Fibroblast of skin of left biceps (primary cell): ENCODE measurements at places on chromosomes 16 and 17.

GRCh38 chr17:76881966-76882365 lies 13.8 kb downstream of the MGAT5B start:
- DNase-seq = no peak

GRCh38 chr17:2107050-2107449 lies 52.1 kb downstream of the HIC1 start:
- DNase-seq = no peak

GRCh38 chr16:55323637-55324271 lies at the start of gene IRX6:
IRX6 (plus strand) TSS chr16:55324203; CDS start chr16:55325092, 889 bp downstream.
- peak; percentile 4 for DNase-seq

DNA sequence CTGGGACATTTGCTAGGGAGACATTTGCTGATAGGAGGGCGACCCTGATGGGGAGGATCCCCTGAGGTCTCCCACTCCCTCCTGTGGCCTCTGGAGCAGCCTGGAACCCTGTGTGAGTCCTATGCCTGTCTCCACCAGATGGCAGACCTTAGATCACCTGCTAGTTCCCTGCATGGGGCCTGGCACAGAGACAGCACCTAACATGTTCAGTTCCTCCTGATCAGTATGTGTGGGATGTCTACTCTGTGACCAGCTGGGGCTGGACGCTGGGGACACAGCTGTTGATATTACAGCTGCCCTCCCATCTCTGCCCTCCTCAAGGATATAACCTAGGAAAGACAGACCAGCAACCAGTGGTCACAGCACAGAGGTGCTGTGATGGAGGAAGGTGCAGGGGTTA lies 1.1 kb upstream of the ADCY7 start:
- DNase-seq = no peak

DNA sequence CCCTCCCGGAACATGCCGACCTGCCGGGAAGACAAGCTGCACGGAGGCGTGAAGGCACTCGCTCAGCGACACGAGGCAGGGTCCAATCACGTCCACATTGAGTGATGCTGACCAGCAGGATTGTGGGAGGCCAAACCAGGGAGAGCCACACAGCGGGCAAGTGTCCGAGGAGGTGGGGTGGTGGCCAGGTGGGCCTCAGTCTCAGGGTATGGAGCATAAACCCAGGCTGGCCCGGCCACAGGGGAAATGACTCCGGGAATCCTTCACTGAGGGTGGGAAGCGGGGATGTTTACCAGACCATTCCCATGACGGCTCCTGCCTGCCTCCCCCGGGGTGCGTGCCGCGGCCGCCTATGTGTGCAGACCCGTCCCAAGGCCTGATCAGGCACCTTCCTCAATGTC lies 62.5 kb downstream of the RPH3AL start:
- DNase-seq = no peak

GRCh38 chr17:53792451-53792850 lies 30.3 kb upstream of the KIF2B start:
- DNase-seq = no peak

- DNase-seq = no peak
Measured at GRCh38 chr16:89314357-89314756, 96.9 kb downstream of the ZNF778 start.

DNA sequence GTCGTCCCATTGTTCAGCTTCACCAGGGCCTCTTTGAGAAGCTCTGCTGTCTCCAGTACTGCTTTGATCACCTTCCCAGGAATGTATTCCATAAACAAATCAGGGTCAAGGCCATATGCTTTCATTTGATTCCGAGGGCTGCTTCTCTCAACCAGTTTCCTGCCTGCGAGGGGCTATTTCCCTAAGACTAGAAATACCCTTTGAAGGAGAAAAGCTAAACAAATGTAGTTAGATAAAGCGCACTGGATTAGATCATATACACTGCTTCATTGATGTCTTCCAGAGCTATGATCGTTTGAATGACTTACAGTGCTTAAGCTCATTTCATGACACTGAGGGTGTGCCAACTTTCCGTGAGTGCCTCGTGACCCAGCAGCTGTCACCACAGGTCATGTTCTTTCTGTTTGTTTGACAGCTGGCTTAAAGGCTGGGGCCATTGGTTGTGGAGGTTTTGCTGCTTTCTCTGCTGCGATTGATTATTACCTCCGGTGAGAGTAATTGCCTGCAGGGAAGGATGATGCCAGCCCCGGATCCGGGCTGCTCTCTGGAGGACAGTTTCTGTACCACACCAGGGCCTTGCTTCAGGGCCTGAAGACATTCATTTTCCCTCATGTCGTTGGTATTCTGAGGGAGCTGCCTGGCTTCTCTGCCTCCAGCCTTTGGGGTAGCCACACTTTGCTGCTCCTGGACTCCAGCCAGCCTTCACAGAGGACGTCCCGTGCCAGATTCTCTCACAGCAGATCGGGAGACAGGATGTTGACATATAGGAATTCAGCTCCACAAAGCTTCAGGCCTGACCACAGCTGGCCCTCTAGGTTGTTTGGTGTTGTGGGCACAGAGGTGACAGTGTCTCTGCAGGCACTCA lies 3.9 kb downstream of the TIMM22 start:
- no peak for DNase-seq

GRCh38 chr17:36149296-36149820 lies 27.1 kb downstream of the TBC1D3B start:
- no peak for DNase-seq

- no peak for DNase-seq
Measured at GRCh38 chr16:1311738-1312466, 2.5 kb downstream of the UBE2I start.

GRCh38 chr17:55584055-55584685 lies 72.9 kb upstream of the SMIM36 start:
- DNase-seq = no peak

GRCh38 chr16:74738113-74738541 lies 36.5 kb downstream of the FA2H start:
- no peak for DNase-seq

- DNase-seq = no peak
Measured at GRCh38 chr16:9351440-9351839, 260.0 kb downstream of the HAPSTR1 start.

DNA sequence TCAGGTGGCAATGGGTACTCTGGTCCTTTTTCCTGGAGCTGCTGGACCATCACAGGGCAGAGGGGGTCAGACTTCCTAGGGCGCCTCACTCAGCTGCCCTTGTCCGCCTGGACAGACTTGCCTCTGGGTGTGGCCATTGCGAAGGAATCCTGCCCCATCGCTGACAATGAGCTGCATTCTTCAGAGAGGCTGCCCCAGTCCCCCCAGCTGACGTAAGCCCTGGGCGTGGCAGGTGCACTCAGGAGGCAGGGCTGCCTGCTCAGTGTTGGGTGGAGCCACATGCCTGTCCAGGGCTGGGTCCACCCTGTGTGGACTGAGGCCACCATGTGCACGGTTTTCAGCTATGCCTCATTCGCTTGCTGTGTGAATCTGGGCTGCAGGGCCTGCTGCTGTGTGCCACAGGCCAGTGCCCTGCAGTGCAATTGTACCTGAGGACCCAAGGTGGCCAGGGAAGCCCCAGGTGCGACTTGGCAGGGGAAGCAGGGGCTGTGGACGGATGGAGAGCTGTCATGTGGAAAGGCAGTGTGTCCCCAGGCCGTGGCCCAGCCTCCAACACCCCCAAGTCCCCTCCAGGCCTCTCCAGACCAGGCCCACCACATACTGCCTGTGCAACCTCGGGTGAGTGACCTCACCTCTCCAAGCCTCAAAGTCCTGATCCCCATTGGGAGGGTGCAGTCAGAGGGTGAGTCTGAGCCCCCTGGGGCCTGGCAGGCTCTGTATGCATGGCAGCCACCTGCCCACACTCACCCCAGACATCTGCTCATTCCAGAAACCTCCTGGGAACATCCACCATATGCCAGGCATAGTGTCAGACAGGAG lies 14.0 kb upstream of the MPRIP start:
- DNase-seq = no peak

DNA sequence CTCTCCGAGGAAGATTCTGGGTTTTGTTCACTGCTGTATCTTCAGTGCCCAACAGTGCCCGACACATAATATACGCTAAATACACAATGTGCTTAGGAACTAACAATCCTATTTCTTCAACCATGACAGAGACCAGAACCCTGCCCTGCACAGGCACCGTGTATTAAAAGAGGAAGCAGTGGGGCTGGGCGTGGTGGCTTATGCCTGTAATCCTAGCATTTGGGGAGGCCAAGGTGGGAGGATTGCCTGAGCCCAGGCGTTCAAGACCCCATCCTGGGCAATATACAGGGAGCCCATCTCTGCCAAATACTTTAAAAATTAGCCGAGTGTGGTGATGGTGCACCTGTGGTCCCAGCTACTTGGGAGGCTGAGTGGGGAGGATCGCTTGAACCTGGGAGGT lies 19.3 kb downstream of the ARL2BP start:
- DNase-seq = no peak

DNA sequence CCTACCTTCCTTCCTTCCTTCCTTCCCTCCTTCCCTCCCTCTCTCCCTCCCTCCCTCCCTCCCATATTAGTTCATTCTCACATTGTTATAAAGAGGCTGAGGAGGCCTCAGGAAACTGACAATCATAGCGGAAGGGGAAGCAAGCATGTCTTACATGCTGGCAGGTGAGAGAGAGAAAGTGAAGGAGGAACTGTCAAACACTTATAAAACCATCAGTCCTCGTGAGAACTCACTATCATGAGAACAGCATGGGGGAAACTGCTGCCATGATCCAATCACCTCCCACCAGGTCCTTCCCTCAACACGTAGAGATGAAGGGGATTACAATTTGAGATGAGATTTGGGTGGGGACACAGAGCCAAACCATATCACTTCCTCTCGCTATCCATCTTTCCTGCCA lies 281.6 kb upstream of the FOXF1 start:
- no peak for DNase-seq

- peak; percentile 36 for DNase-seq
Measured at GRCh38 chr17:27282054-27282551, 11.8 kb upstream of the WSB1 start.

DNA sequence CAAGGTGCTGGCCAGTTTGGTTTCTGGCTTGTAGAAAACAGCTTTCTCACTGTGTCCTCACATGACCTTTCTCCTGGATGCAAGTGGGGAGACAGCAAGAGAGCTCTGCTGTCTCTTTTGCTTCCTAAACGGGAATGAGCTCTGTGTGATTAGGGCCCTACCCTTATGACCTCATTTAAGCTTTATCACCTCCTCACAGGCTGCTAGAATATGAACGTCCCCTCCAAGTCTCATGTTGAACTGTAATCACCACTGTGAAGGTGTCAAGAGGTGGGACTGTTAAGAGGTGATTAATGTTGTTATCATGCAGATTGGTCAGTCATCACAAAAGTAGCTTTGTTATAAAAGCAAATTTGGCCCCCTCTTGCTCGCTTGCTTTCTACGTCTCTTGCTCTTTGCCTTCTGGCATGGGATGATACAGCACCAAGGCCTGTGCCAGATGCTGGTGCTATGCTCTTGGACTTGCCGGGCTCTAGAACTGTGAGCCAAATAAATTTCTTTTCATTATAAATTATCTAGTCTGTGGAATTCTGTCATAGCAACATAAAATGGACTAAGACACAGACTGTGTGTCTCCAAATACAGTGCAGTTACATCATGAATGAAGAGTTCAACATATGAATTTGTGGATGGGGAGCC lies 14.8 kb upstream of the POLR3E start:
- no peak for DNase-seq
